ENCODE measurements at places on chromosomes 7 and 10.

- no peak for DNase-seq
Observed at GRCh38 chr10:76043261-76043660, 611.8 kb downstream of the LRMDA start.

DNA sequence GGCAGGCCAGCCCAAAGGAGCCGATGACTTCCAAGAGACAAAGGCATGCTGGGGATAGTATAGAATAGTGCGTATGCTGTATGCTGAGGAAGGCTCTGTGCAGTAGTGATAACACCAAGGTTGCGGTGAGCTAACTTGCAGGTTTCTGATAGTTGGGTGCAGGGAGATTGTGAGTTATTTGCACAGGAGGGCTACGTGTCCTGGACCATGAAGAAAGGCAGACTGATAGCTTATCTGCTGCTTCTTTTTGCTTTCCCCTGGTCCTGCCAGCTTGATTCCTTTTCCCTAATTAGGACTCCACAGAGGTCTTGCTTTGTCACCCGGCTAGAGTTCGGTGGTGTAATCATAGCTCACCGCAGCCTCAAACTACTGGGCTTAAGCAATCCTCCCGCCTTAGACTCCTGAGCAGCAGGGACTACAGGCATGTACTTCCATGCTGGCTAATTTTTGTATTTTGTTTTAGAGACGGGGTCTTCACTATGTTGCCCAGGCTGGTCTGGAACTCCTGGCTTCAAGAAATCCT is 43.9 kb upstream of the ARHGAP12 start:
- DNase-seq = no peak

GRCh38 chr10:129951101-129951969 is 12.7 kb downstream of the EBF3 start:
- DNase-seq = no peak

GRCh38 chr7:132117181-132117580 is 459.1 kb downstream of the PLXNA4 start:
- DNase-seq = no peak

DNA sequence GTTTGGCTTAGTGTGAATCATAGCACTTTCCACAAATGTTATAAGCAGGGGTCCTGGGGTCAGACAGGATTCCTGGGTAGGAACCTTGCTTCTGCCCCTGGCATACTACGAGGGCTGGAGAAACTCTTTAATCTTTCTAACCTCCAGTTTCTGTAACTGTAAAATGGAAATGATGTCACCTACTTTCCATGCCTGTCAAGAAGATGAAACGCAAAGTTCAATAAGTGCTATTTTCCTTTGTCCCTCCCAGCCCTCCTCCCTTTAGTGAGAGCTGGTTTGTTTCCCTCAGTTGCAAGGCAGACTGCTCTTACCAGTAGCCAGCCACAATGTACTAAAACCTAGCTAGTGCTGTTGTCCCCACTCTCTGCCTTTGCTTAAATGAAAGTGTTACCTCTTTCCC is 117.1 kb upstream of the HPS1 start:
- no peak for DNase-seq

- DNase-seq = no peak
Observed at GRCh38 chr10:33414841-33415240, 80.4 kb upstream of the NRP1 start.
